ENCODE measurements at places on chromosomes 3 and 15.

GRCh38 chr3:46383951-46384330 lies 13.2 kb downstream of the CCR5 start:
- no peak for DNase-seq

DNA sequence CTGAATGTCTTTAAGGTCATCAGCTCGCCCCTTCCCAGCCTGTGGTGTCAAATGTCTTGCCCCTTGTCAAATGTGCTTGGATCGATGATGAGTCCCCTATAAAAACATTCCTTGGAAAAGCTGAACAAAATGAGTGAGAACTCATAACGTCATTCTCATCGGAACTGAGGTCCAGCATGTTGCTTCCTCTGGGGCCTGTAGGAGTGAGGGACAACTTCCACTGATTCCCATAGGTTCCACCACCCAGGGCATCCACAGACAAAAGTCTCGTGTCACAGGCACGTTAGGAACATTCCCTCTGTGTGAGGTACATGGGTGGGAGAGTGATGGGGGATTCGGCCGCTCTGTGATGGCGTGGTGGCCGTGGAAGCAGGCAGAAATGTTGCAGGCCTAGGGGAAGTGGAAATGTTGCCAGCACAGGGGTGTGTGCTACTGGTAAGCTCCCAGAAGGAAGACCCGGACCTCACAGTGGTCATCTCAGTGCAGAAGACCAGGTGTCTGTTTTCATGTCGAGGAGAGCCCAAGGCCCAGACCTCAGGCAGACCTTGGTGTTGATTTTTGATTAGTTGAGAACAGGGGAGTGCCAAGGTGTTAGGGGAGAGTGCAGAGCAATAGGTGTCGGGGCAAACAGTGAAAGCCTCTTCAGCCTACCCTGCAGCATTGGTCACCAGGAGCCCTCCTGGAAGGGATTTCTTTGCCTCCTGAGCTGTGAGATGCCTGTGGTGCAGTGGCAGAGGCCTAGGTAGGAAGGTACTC lies 96.8 kb downstream of the SNRPN start:
- DNase-seq, result no peak

DNA sequence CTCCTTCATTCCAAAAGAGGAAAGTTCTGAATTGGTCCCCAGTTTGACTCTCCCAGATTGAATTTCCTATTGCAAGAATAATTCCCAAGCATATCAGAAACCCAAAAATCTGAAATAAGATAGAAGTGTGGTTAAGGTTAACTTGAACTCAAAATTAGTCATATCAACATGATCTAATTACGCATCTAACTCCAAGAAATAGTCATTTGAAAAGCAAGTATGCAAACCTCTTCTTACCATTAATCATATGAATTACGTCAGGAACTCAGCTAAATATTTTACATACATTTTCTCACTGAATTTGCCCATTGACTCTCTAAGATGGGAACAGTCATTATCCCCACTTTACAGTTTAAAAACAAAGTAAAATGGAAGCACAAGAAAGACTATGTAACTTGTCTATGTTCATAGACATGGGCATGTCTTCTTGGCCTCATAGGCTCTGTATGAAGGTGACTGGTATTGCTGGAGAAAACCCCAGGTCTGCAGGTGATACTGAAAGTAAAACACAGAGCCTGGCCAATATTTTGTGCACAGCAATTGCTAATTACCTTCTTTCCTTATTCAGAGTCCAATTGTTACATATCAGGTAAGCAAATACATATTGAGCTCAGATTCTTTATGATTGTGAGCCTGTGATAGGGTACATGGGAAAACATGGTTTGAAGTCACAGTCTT lies 139.2 kb downstream of the ATP8B4 start:
- no peak for DNase-seq

- DNase-seq, result no peak
Observed at GRCh38 chr3:137926991-137927390, 83.0 kb upstream of the CLDN18 start.

DNA sequence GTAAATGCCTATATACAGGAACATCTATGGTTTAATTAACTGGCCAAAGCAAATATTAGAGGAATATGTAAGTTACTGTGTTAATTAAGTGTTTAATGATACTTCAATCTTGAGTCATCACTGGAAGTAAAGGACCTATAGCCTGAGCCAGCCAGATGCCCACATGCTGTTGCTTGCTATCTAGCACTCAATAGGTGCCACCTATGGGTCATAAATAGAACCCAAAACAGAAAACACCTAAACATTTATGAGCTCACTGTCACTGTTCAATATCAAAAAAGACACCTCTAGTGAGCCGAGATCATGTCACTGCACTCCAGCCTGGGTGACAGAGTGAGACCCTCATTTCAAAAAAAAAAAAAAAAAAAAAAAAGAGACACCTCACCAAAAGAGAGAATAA lies 48.4 kb upstream of the IP6K2 start:
- DNase-seq, result peak; percentile 18

- no peak for DNase-seq
Observed at GRCh38 chr3:183300996-183301562, 48.0 kb downstream of the B3GNT5 start.

GRCh38 chr3:72673011-72673771 lies 175.1 kb downstream of the SHQ1 start:
- no peak for DNase-seq

DNA sequence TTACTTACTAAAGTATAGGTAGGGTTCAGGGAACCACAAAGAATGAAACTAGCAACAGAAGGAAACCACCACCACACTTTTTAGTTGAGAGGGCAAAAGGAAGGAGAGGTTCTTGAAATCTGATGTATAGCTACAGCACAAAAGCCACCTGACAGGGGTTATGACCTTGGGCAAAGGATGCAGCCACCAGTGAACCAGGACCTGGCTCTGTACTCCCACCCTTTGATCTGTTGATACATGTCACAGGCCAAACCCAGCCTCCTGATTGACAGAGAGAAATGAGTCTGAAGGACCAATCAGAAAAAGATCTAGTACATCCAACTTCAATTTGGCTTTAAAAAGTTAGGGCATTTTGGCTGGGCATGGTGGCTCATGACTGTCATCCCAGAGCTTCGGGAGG lies 20.0 kb upstream of the BLM start:
- DNase-seq, result no peak

- DNase-seq, result no peak
Observed at GRCh38 chr3:97706226-97706625, 58.3 kb upstream of the ARL6 start.

- peak; percentile 70 for DNase-seq
Observed at GRCh38 chr15:56496635-56497034, 31.7 kb upstream of the MNS1 start.

DNA sequence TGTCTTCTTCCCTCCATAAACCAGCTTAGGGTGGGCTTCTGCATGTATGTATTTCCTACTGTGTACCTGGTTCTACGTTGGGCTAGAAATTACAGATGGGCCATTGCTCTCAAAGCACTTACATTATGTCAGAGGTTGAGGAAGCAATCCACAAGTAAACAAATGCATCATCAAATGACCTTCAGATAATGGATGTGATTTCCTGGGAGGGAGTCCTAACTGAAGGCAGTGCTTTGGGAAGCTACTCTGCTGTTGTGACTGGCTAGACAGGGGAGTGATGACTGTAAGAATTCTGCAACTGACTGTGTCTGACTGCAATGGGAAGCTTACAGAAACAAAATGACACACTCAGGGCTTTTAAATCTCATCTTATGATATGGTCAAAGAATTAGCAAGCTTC lies 71.0 kb upstream of the PRR23E start:
- no peak for DNase-seq

DNA sequence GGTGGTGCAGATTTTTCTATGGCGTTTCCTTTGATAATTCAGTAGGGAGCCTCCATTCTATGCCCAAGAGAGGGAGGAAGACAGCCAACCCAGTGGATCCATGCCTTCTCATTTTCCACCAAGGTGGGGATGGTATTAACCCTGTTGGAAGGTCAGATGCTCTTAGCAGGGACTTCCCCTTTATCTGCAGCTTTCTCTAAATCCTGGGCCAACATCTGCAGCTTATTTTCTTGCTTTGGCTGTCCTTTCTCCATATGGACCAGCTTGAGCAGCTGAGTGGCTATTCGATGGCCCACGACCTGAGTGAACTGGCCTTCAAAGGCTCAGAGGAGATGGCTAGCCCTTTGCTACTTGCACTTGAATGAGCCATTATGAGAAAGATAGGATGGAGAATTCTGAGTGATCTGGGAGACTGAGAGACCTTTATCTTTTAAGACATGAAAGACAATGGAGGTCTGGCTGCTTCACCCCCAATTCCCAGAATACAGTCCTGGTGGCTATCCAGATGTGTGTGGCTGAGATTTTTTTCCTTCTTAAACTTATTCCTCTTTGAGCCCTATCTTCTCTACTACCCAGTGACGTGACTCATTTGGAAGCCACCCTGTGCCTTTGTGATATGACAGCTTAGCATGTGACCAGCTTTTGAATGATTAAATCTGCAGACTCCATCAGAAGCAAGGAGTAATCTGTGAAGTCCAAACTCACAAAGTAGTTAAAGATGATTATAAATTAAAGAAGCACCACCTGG lies 39.6 kb upstream of the TRAK1 start:
- no peak for DNase-seq

GRCh38 chr3:156561533-156561932 lies 6.6 kb upstream of the SSR3 start:
- DNase-seq, result no peak

GRCh38 chr3:124557-125179 lies 71.9 kb upstream of the CHL1 start:
- DNase-seq, result no peak

- no peak for DNase-seq
Observed at GRCh38 chr3:127096256-127097071, 96.5 kb upstream of the PRR23E start.

DNA sequence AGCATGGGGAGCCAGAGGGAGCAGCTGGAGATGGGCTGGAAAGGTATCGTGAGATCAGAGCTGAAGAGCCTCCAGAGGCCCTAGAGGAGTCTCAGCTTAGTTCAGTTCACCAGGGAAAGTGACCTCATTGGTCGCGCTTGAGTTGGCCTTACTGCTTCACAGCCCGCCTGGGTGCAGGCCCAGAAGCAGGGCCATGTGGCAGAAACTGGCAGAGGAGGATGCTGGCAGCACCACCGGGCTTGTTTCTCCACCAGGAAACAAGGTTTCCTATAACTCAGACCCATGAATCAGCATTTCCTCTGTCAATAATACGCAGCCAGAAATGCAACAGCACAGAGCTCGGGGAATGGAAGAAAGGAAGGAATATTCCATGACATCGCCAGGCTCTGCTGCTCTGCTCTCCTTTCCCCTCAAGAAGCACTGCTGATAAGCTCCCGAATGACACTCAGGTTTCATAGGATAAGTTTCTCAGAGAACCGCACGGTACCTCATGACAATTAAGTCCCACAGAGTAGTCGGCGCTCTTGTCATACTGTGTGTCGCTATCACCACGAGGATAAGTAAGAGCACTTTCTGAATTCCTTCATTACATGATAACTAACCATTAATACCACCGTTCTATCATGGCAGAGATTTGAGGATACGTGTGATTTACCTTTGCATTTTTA lies 147.1 kb upstream of the LPP start:
- DNase-seq, result peak; percentile 75

Data from ACHN (cell line).